Activated CD4-positive, alpha-beta T cell treated with anti-CD3 and anti-CD28 coated beads, Interleukin-2, amount 50 U/mL, for 1 hour (primary cell): ENCODE measurements at places on chromosomes 2 and 18.

GRCh38 chr2:221137385-221137784, 434.7 kb downstream of the EPHA4 start:
- DNase-seq = no peak

- DNase-seq = no peak
Measured at GRCh38 chr2:15730545-15731212, 139.0 kb downstream of the DDX1 start.

DNA sequence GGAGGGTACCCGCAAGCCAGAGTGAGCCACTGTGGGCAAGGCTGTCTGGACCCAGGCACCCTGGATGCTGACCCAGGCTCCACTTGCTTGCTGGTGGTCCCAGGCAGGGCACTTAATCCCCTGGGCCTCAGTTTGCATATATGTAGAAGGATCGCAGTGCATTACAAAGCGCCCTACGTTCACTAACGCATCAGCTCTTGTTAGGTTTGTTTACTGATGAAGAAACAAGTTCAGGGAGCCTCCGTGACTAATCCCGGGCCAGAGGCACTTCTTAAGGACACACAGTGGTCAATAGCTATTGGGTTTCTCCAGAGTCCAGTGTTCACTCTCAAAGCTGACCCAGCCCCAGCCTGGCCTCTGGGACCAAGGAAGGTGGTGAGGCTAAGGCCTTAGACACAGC, 70.2 kb downstream of the LBH start:
- no peak for DNase-seq

- DNase-seq = no peak
Measured at GRCh38 chr18:48827291-48828193, 123.2 kb downstream of the SMAD7 start.

DNA sequence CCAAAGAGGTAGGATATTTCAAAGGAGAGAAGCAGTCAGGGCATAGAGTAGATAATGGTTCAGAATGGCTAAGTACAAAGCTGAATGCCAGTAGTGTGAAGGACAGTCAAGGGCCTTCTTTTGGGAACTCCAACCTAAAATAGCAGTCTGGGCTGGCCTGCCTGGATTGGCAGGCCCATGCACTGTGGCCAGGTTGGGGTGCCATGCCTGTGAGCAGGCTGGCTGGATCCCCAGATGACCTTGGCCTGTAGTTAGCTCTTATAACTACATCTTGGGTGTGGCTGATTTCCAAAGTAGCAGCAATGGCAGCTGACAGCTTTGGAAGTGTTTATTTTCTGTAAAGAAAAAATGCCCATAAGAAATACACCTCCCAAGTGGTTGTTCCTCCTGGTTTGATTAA, 51.5 kb upstream of the ITGB6 start:
- DNase-seq = no peak

GRCh38 chr2:104164721-104165252, 689.1 kb upstream of the POU3F3 start:
- DNase-seq = no peak

GRCh38 chr2:238690511-238690910, 157.4 kb upstream of the TWIST2 start:
- DNase-seq = no peak

DNA sequence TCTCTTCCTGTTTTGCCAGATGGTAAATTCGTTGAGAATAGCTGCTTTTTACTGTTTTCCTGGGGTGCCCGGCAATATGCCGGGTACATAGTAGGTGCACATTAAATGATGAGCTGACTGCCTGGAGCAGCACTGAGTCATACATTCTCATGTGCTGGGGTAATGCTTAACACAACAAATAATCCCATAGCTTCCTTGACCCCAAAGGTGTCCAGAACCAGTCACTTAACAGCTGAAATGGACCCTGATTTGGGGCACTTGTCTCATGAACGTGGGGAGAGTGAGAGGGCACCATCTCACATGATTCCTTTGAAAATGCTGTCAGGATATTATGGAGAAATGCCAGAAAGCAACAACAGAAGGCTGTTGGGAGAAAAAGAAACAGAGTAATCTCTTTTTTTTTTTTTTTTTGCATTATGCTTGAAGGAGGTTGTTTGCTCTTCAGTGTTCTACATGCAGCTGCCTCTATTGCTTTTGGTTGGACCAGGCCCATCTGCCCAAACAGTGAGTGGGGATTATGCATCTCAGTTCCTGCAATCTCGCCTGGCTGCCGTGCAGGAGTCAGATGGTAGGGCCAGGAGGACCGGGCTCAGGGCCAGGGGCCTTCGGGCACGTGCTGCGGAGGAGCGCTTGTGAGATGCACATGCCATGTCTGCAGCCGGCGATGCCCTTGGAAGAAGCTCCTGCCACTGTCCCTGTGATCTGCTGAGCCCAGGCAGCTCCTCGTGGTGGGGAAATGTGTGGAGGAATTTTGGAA, 162.1 kb downstream of the SH3RF3 start:
- DNase-seq = no peak

DNA sequence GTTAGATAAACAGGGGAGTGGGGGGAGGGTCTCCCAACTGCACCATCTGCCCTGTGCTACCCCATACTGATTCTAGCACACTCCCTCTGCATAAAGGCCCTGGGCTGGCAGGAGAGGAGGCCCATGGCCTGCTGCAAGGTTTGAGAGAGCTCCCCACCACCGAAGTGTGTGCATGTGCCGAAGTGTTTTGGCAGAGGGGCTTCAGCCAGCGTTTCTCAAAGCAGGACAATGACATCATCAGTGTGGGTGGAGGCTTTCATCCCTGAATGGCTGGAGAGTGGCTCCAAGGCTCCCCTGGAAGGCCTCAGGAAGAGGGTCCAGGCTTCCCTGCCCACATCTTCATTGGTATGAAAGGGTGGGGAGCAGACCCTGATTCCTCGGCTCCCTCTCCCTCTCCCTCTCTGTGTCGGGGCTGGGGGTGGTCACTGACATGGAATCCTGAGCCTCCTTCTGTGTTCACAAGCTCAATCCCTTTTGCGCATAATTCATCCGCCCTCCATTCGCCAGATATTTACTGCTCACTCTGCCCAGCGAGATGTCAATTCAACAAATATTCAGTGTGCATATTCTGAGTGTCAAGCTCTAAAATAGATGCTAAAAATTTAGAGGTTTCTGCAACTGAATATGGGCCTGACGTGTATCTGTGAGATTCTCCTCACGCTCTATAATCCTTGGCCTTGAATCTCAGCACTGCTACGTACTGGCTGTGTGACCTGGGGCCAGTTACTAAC, 122.1 kb downstream of the CELF4 start:
- no peak for DNase-seq

DNA sequence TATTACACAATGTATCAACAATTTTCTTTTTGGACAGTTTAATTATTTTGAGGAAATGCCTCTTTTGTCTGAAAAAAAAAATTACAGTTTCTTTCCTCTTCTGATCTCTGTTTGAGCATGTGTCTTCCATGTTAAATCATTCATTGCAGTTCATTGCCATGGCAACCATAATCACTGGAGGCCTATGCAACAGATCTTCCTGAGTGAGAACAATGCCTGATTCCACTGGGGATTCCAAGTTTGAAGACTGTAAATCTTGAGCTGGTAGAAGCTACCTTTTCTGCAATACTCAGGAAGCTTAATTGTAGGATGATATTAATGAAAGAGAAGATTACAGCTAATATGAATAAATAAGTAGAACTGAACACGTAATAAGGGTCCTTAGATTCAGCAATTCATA, 721.4 kb upstream of the CNTNAP5 start:
- DNase-seq = no peak

DNA sequence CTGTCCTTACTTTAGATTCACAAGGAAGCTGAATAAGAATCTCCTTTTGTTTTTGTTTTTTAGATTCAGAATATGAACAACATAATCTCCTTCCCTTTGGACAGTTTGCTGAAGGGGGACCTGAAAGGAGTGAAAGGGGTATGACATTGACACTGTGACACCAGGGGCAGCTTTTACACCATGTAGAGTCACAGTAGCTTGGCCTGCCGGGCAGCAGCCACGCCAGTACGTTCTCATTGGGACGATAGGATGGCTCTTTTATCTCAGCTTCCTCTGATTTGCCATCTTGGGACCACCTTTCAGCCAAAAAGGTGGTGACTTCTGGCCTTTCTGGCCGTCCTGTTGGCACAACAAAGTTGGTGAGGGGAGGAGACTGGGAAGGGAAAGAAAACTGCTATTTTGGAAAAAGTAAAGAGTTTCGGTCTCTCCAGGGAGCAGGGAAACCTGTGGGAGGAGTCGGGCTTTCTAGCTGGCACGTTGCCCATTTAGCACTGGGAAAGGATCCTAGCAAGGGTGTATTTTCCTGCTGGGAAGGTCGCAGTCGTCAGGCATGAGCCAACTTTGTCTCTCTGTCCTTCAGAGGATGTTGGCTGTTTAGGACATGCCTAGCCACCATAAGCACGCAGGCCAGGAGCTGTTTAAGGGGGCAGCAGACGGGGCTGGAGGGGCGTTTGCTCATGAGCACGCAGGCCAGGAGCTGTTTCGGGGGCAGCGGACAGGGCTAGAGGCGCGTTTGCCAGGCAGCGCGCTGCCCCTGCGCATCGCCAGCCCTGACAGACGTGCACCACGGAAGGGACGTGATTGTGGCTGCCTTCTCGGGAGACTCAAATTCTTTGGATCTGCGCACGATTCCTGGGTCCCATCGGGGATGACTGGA, 104.6 kb downstream of the ITGB1BP1 start:
- DNase-seq = no peak

DNA sequence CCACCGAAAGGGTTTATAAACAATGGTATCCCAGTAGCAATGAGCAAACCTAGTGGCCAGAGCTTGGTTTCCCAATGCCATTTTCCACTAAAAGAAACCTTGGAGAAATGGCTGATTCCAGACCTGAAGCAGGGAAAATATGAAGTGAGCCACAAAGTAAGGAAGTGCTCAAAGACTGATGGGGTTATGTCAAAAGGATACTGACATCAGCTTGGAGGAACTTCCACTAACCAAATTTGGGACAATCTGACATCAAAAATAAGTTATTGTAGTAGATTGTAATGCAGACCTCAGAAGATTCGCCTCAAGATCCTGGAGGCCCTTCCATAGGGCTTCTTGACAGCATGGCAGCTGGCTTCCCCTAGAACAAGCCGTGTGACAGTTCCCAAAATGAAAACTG, 79.4 kb upstream of the SP3 start:
- no peak for DNase-seq

DNA sequence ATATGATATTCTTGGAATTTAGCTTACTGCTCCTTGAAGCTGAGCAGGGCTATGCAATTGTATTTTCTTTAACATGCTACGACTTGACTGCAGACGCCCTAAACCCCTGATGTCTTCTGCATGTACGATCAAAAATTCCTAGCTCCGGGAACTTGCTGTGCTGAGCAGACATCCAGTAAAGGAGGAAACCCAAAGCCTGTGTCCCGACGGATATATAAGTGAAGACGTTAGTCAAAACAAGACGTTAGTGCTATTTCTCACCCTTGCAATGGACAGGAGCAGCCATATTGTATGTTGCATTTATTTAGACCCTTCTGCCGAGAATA, 51.5 kb downstream of the SETBP1 start:
- no peak for DNase-seq

- DNase-seq = no peak
Measured at GRCh38 chr2:230748087-230748486, 35.4 kb downstream of the CAB39 start.

DNA sequence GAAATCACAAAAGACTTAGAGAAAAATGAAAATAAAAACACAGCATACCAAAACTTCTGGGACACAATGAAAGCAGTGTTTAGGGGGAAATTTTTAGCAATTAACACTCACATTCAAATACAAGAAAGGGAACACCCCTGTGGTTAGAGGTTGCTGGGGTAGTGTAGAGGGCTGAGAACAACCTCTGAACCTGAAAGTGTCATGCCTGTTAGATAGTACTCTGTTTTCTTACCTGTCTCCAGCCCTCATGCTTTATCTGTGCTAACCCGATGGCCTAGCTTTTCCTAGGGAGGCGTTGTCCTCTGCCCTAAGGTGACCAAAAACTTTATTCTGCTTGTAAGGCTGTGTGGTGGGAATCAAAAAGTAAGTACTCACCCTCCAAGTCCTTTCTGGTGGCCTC, 122.6 kb upstream of the OTX1 start:
- no peak for DNase-seq

GRCh38 chr2:29349316-29350030, 234.3 kb downstream of the CLIP4 start:
- no peak for DNase-seq

DNA sequence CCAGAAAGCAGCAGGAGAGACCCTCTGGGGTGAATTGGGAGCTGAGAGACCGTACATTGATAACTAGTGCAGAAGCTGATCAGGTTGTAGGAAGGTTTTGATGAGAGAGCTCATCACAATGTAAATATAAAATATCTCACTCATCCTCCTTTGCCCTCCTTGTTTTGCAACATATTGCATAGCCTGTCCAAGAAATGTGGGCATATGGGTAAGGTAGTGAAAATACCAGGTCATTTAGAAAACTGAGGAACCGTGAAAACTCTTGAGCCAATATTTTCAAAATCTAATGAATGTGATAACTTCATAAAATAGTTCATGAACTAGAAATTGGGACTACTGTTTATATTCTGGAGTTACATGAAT, 31.4 kb downstream of the C18orf54 start:
- no peak for DNase-seq

GRCh38 chr18:5543773-5544389, at the start of gene EPB41L3:
EPB41L3 (minus strand) TSS chr18:5543997; CDS start chr18:5489183, 54,814 bp downstream.
- no peak for DNase-seq

DNA sequence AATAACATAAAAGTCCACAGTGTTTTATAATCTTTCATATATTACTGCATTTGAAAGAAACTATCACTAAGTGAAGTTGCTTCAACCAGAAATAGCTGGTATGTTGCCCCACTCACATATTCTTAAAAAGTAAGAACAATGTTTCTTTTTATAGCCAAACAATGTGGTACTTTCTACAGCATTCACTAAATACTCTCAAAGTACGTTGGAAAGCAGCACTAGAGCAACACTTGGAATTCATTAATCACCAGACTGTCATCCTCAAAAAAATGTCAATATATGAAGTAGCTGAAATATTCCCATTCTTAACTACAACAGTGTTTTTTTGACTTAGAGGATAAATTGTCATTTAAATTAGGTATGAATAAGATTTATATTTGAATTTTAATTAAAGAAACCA, 32.8 kb downstream of the COBLL1 start:
- no peak for DNase-seq

GRCh38 chr2:24429197-24430074, 61.6 kb upstream of the NCOA1 start:
- DNase-seq = no peak

DNA sequence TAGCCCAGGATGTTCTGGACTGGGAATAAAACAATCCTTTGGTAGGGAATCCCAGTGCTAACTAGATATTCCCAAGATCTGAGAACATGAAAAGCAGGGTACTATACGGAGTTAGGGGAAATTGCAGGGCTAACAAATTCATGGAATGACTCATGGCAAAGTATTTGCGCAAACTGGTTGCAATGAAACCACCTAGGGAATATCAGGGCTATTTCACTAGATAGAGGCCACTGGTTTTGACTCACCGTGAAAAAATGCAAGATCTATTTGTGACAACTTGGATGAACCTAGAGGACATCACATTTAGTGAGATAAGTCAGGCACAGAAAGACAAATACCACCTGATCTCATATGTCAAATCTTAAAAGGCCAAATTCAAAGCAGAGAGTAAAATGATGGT, 233.3 kb downstream of the MBD2 start:
- DNase-seq = no peak
